ENCODE measurements at places on chromosomes 16 and 17.

DNA sequence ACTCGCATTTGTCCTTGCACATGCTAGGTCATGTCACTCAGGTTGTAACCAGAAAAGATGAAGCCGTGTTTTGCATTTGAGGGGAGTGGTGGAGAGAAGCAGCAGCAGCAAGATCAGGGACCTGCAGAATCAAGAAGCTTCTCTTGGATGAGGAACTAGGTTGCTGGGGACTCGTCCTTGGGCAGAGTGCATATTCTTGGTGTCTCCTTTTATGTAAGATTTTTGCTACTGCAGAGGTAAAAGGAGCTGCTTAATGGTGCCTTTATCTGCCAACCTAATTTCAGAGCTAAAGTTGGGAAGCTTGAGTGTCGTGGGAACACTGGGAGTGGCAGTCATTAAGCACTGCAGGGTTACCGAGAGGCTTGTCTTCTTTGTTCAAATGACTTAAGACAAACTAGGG, 236.5 kb downstream of the MAP2K4 start:
- no peak for DNase-seq

DNA sequence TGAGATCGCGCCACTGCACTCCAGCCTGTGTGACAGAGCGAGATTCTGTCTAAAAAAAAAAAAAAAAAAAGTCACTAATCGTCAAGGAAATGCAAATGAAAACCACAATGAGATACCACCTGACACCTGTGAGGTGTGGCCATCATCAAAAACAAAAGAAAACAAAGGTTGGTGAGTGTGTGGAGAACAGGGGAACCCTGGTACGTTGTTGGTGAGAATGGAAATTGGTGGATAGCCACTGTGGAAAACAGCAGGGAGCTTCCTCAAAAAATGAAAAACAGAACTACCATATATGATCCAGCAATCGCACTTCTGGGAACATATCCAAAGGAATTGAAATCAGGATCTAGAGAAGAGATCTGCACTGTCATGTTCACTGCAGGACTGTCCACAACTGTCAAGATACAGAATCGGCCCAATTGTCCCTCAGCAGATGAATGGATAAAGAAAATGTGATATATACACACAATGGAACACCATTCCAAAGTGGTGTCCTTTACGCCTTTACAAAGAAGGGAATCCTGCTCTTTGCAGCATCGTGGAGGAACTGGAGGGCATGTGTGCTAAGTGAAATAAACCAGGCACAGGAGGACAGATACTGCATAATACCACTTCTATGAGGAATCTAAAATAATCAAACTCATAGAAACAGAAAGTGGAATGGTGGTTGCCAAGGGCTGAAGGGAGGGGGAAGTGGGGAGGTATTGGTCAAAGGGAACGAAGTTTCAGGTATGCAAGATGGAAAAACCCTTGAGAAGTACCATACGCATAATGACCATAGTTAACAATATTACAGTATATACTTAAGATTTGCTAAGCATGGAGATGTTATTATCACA, 63.5 kb upstream of the PLCG2 start:
- DNase-seq, result no peak

DNA sequence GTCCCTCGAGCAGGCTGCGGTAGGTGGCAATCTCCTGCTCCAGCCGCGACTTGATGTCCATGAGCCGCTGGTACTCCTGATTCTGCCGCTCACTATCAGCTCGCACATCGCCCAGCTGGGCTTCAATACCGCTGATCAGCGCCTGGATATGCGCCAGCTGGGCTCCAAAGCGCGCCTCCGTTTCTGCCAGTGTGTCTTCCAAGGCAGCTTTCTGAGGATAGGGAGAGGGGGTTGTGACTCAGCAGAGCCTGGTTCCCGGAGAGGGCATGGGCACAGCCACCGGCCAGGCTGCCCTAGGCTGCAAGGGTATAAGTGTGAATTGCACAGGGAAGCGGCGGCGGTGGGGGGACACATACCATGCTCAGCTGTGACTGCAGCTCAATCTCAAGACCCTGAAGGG, 4.3 kb downstream of the KRT19 start:
- DNase-seq, result no peak

- no peak for DNase-seq
These were observed 2.2 kb upstream of the AOC2 start for GRCh38 chr17:42841975-42842685.

DNA sequence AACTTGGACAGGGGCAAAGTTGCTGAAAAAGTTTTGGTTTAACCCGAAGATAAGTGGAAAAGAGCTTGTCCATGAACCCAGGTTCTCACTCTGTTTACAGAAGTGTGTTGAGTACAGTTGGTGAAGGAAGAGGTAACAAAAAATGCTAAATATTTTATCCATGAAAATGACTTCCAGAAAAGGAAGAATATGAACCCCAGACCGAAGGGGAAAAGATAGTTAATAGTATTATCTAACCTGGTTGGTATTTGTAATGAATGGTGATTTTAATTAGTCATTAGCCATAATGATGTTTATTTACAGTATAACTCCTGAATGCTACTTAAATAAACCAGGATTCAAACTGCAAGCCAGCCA, 574 bp upstream of the TMEM106A start:
- DNase-seq, result no peak
